DMS79 (cell line): ENCODE measurements at places on chromosomes 7 and 10.

- DNase-seq, result no peak
Measured at GRCh38 chr7:70919481-70920073, 212.4 kb upstream of the GALNT17 start.

GRCh38 chr7:138981332-138982203 lies at the start of gene KIAA1549:
Gene KIAA1549, minus strand, starts transcription at chr7:138981389. Its CDS starts 120 bp downstream, at chr7:138981269.
- DNase-seq, result peak; percentile 22

GRCh38 chr7:2818121-2818520 lies 26.0 kb downstream of the GNA12 start:
- DNase-seq, result no peak

DNA sequence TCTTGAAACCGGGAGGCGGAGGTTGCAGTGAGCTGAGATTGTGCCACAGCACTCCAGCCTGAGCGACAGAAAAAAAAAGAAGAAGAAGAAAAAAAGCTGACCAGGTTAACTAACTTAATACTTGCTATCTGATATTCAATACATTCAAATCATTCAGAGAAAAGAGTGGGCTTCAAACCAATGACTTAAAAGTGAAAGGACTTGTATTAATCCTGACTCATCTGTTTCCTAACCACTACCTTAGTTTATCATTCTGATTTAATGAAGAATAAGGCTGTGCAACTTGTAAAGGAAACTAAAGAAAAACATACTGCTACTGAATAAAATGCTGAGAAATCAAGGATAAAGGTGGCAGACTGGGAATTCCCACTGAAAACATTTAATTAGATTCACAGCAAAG lies 128.4 kb downstream of the NRBF2 start:
- DNase-seq, result no peak

- DNase-seq, result no peak
Measured at GRCh38 chr10:86265236-86265894, 101.2 kb downstream of the GRID1 start.

- DNase-seq, result peak; percentile 79
Measured at GRCh38 chr7:23680414-23681405, 711 bp downstream of the FAM221A start.

GRCh38 chr10:124012066-124012465 lies 81.3 kb downstream of the CHST15 start:
- DNase-seq, result no peak

- DNase-seq, result no peak
Measured at GRCh38 chr7:115359119-115359518, 437.2 kb downstream of the MDFIC start.

- DNase-seq, result peak; percentile 63
Measured at GRCh38 chr7:128302139-128302538, 41.6 kb downstream of the RBM28 start.

- no peak for DNase-seq
Measured at GRCh38 chr10:131656431-131656841, 244.4 kb upstream of the PPP2R2D start.

GRCh38 chr10:70567603-70568002 lies 34.9 kb downstream of the PRF1 start:
- no peak for DNase-seq

DNA sequence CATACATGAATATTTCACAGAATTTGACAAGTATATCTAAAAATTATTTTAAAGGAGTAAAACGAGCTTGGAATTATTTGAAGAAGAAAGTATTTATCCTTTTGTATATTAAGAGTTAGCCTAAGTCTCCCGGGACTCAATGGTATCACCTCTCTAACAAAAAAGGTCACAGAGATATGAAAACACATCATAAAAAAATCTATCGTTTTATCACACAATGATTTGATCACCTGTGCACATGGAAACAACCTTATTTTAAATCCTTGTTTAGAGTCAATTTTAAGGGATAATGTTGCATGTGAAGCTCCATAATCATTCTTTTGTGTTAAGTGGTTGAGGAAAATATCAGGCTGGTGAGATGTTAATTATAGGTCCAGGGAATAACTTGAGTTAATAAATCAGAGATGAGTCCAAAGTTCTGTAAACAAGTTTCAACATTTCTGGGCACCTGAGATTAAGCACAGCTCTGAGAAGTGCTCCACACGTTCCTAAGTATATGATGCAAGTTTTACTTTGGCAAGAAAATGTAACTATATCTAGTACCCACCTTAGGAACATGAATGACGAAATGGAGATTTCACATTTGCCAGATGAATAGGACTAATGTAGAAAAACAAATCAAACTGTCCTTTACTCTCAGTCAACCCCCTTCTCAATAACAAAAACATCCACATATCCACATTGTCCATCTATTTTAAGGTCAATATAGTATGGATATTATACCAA lies 148.5 kb upstream of the AKR1E2 start:
- no peak for DNase-seq

DNA sequence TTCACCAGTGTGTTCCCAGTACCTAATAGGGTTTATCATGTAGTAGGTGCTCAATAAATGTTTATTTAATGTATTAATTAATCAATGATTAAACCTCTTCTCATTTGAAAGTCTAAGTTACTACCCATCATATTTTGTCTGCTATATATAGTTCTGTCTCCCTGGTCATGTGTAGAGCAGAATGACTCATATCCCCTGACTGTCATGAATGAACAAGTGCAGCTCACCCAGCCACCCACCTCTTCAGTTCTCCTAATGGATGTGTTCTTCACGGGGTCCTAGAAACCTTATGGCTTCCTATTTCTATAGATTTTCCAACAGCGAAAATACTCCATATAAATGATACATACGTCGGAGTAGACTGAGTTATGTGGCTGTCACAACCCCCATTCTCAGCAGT lies 64.5 kb downstream of the HIF1AN start:
- no peak for DNase-seq

GRCh38 chr7:116395141-116395791 lies 104.3 kb upstream of the CAV2 start:
- DNase-seq, result no peak

DNA sequence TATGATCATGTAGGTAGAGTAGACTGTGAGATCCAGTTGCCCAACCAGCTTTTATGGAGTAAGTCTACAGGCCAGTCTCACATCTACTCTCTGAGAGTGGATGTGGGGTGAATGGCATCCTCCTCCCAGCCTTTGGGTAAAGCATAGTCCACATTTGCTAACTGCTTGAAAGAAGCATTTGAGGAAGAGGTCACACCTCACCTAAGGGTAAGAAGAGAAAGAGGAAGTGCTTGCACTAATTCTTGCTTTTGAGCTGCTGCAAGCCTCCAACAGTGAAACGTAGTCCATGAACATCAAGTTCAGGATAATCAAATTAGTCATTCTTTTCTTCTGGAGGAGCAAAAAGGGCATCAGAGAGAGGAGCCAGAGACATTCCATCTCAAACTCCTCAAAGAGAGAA lies 93.9 kb upstream of the AGR3 start:
- DNase-seq, result no peak

- DNase-seq, result peak; percentile 21
Measured at GRCh38 chr10:35822316-35822715, 180.2 kb upstream of the FZD8 start.

DNA sequence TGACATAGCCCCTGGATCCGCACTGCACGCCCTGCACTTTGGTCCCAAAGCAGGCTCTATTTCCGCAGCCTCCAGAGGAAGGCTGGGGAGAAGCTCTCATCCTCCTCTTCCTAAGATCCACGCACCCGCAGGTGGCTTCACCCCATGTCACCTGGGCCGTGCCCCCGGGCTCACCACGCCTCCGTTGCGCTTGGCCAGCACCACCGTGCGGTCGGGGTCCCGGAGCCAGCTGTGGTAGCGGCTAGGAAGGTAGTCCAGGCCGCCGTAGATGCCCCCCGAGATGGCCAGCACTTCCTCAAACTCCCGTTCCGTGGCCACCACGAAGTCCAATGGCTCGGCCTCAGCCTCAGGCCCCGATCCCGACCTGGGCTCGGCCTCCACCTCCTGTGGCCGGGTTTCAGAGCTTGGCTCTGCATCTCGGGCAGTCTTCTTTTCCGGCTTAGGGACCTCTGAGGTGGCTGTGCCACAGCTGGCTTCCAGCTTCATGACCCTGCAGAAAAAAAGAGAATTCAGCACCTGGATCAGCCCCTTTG lies 5.7 kb downstream of the NAT16 start:
- no peak for DNase-seq

DNA sequence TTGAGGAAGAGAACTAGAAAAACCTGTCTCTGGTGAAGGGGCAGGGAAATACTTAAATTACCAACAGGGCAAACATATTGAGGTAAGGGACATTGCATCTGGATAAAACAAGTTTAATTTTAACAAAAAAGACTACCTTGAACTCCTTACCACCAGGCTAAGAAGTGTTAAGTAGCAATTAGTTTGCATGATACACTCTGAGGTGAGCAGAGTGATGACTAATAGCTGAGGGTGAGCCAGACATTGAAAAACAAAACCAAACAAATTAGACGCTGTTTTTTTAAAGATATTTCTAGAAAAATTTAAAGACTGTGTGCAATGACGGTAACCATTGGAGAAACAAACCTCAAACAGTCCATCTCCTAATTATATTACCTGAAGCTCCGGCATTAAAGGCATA lies 105.9 kb downstream of the ANKRD7 start:
- DNase-seq, result no peak

DNA sequence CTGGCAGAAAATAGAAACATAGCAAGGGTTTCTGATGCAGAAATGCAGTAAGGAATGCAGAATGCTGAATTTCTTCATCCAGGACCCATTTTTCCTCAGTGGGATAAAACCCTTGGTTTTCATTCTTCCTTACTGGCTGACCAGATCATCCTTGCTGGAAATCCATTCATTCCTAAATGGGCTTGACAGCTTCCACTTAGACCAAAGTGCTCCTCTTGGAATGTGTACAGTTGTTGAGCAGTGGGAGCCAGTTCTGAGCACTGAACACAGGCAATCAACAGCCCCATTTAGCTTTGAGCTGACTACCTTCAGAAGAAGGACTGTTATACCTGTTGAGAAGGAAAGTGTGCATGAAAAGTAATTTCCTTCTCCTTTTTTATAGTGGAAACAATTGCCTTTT lies 232.1 kb downstream of the SORCS3 start:
- DNase-seq, result peak; percentile 7

DNA sequence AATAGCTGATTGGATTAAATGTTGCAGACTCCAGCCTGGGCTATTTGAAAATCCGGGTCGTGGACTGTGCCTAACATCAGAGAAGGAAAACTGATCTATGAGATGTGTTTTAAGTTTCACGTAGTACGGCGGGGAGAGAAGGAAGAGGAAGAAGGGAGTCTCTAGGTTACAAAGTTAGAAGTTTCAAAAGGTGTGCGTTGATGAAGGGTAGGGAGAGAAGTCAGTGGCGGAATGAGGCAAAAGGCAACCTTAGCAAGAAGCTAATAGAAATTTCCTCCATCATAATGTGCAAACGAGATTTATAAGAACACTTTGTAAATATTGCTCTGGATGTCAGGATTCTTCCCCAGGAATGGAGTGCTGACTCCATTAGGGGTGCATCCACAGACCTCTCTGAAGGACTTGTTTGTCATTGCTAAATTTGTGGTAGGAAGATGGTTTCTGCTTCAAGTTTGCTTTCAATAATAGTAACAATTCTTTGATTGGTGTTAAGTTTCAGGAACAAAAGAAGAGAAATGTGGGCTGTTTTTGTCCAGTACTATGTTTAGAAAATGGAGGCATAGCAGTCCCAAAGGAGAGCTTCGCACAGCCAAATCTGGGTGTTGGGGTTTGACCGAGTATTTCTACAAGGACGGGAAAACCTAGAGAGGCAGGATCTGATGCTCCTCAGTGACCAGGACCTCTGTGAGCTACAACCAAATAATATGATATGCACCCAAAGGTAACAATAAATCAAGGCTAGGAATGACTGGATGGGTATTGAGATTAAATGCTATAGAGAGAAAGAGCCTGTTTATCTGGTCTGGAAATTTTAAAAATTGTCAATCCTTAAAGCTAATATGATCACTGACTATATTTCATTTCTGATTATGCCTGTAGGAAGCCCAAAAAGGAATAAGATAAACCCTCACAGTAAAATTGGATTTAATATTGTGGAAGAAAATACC lies 8.2 kb downstream of the TWIST1 start:
- DNase-seq, result no peak

- DNase-seq, result no peak
Measured at GRCh38 chr7:110835218-110835617, 255.7 kb upstream of the LRRN3 start.

DNA sequence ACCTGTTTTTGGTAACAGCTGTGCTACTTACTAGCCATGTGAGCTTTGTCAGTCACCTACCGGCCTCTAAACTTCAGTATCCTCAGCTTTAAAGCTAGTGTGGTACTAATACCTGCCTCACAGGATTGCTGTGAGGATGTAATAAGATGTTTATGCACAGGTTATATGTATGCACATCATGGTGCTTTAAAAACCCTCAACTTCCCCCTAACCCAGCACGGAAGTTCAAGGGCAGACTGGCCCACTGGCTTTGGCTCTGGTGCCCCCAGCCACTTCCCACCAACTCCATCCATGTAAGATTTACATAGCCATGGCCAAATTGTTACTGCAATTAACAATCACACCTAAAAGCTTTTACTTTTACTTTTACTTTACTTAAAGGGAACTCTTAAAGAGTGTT lies 676.0 kb upstream of the GALNT17 start:
- no peak for DNase-seq

- DNase-seq, result no peak
Measured at GRCh38 chr7:32536016-32536415, 40.7 kb downstream of the AVL9 start.

DNA sequence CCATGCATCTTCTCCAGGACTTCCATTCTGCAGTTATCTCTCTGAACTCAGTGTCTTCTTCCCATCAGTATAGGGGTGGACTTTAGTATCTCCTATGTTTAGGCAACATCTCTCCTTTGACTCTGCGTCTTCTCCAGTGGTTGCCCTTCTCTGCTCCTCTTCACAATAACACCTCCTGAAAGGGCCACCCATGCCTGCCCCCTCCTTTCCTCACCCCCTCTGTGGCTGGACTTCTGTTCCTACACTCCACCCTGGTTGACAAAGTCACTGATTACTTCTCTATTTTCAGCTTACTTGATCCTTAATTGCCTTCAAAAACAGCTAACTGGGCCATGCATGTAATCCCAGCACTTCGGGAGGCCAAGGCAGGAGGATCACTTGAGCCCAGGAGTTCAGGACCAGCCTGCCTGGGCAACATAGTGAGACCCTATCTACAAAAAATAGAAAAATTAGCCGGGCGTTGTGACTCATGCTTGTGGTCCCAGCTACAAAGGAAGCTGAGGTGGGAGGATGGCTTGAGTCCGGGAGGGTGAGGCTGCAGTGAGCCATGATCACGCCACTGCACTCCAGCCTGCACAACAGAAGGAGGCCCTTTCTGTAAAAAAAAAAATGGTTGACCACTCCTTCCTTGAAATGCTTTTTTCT lies 13.7 kb downstream of the SRGN start:
- DNase-seq, result no peak

- DNase-seq, result peak; percentile 74
Measured at GRCh38 chr7:105648561-105649401, 67.5 kb upstream of the EFCAB10 start.

DNA sequence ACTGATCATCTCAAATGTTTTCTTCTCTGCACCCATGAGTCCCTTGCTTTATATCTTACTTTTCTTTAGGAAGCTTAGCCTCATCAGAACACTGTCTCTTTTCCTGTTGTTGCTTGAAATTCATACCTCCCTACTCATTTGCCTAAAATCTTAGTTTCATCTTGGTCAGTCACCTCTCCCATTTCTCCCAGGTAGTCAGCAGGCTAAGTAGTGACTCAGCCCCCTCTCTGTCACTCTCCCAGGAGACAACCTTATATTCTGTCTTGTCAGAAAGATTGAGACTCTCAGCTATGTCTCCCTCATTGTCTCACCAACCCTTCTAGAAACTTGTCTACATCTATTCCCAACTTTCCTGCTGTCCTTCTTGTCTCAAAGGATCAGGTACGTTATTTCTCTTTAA lies 280.9 kb downstream of the BBS9 start:
- DNase-seq, result no peak
